OCI-LY7 (cell line): ENCODE measurements at places on chromosomes 6 and 20. TPM values are rescaled to one million over a fixed set of nuclear protein-coding genes. Genes with fewer than 3 reads are reported as not detected.

Gene ERVFRD-1
- not detected in 2 replicates for total RNA-seq

Gene ADGRG6
- not detected in 2 replicates for total RNA-seq

Gene OLIG3
- total RNA-seq: not detected in 2 replicates

Gene UST
- total RNA-seq: 3.4 and 4.1 TPM in 2 replicates

Gene APCDD1L
- not detected in 2 replicates for total RNA-seq

Gene SNAP91
- total RNA-seq: not detected in 2 replicates

Gene DNAH8
- total RNA-seq: not detected in 2 replicates

Gene PSORS1C1
- not detected in 2 replicates for total RNA-seq

Gene KHDC1
- 22.3 and 22.6 TPM in 2 replicates for total RNA-seq

Gene ID4
- 1.6 and 2.5 TPM in 2 replicates for total RNA-seq

Gene SLC22A16
- total RNA-seq: not detected in 2 replicates

Gene CNR1
- 246 and 247 TPM in 2 replicates for total RNA-seq

DNA sequence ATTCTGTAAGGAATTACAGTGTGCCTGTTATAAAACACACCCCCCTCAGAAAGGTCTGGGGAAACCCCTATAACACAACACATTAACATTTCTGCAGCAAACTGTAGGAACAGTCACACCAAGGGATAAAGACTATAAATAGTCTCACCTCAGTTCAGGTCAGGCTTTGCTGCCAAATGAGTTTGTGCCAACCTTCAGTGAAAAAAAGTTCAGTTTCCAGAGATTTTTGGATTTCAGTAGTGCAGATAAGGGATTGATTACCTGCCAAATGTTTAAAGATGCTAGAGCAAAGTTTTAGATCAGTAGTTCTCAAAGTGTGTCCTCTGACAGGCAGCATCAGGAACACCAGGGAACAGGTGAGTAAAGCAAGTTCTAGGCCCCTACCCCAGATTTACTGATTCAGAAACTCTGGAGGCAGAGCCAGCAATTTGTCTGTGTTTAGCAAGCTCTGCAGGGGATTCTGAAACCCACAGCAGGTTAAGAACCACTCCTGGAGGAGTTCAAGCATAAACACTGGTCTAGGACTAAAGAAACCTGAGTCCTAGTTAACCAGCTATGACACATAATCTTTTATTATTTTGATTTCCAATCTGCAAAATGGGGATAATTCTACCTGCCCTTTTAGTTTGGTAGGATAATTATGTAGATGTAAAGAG, 111.0 kb downstream of the RCAN2 start:
- DNase-seq: no peak

DNA sequence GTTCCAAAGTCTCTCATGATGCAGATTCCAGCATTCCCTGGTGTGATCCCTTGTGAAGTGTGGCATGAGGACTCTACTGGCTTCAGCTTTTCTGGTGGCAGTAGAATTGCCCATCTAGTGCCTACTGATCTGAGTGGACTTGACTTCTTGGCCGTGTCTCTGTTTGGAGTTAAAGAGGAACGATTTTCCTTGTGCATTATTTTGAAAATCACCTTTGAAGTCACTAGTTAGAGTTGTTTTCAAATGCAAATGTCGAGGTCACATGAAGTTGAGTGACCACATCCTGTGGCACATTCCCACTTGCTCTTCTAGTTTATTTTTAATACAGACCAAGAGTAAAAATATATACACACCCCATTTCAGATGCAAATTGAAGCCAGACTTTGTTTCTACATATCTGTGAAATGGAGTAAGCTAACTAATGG, 270.7 kb upstream of the TAB2 start:
- DNase-seq: peak; percentile 45

- DNase-seq: no peak
These were observed 1.7 kb downstream of the UNC5CL start for GRCh38 chr6:41037107-41037900.

DNA sequence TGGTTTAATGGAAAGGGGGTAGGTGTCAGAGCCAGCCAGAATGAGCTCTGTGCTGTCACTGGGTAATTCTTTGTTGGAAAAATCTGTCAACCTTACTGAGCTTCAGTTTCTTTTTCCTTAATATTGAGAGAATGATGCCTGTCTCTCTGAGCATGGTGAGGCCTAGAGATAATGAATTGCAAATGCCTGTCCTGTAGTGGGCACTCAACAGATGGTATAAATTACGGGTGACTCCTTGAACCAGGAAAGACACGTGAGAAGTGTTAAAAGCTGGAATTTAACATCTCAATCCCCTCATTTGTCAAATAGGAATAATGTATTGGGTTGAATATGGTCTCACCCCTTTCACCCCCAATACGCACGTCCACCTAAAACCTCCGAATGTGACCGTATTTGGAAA, 74.9 kb downstream of the ADTRP start:
- DNase-seq: no peak

GRCh38 chr20:61770113-61770585, 295.5 kb downstream of the TAF4 start:
- DNase-seq: no peak

GRCh38 chr6:25369433-25370177, 90.4 kb downstream of the CARMIL1 start:
- peak; percentile 59 for DNase-seq

GRCh38 chr20:26243731-26244130, 547.1 kb upstream of the ZNF337 start:
- no peak for DNase-seq

DNA sequence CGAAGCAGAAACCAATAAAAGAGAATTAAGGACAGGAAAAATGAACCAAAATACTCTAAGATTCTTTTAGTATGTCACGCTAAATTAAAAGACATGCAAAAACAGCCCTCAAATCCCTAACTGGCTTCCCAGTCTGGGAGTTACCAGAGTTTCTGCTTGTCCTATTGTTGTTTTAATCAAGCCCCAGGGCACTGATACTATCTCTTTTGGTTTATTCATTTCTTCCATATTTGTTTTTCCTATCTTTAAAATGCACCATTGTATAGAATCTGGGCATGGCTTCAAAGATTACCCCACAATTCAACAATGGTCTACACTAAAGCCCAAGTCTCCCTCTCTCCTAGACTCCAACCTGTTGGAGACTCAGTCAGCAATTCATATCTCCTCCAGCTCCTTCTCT, 169.1 kb downstream of the MYLK4 start:
- DNase-seq: no peak

- DNase-seq: no peak
These were observed 603.9 kb upstream of the SLC35B3 start for GRCh38 chr6:9039258-9039657.

GRCh38 chr6:22529866-22530265, 39.5 kb upstream of the HDGFL1 start:
- no peak for DNase-seq

- no peak for DNase-seq
These were observed 17.2 kb downstream of the SCUBE3 start for GRCh38 chr6:35230950-35231349.

- DNase-seq: no peak
These were observed 849 bp downstream of the GSTA4 start for GRCh38 chr6:52994031-52994838.

DNA sequence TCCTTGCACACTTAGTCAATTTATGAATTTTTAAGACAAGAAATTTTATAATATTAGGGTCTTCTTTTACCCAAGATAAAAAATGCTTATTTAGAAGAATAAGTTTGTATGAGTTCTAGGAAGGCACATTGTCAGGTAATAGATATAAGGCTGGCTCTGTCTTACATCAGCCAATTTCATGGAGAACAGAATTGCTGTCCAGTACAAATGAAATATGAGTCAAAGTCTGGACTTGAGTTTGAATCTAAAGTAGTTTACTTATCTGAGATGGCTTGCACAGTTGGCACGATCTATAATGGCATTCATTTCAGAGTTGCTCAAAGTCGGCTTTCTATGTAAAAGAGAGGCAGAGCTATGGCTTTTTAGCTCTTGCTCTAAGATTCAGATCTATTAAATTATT, 228.2 kb downstream of the KCNQ5 start:
- no peak for DNase-seq

GRCh38 chr6:151285122-151285521, 45.4 kb downstream of the AKAP12 start:
- no peak for DNase-seq

DNA sequence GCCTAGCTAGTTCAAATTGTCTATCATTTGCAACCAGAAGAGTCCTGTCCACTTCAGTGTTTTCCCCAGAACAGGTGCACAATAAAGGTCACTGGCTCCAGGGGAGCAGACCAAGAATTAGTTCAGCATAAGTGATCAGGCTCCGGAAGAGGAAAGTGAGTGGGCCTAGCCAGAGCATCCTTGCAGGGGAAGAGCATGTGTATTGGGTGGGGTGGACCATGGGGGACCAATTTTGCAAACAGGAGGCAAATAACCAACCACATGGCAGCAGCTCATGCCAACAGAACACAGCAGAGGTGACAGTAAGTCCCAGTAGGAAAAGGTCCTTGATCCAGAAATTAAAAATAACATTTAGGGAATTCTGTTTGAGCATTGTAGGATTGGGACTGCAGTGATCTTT, 43.2 kb upstream of the CNR1 start:
- DNase-seq: no peak

GRCh38 chr20:33814238-33814712, 3.1 kb downstream of the CHMP4B start:
- DNase-seq: no peak

DNA sequence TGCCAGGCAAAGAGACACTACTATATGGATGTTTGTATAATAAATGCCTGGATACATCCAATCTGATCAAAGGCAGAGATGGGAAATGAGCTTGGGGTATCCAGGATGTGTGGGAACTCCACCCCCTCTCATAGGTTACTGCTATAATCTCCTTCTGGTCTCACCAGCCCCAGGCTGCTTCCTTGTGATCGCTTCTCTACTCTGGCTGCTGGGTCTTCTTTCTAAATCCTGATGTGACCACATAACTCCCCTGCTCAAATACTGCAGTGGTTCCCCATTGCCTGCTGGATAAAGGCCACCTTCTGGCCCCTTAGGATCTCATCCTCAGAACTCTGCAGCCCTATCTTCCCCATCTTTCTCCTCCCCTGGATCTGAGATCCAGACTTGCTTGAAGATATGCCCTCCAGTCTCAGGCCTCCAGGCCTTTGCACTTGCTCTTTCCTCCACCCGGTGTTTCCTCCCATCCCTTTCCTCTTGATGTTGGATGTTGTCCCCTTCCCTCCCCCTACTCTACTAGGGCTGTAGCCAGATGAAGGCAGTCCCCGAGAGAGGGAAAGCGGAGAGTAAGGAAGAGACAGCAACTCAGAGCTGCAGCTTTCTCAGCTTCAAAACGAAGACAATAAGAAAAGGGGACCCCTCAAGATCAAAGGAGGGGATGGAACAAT, 828 bp upstream of the XKR7 start:
- DNase-seq: no peak

GRCh38 chr20:30513050-30513628, 744.3 kb upstream of the DEFB115 start:
- DNase-seq: no peak

- peak; percentile 44 for DNase-seq
These were observed 218.2 kb downstream of the BMP7 start for GRCh38 chr20:57048027-57048869.

GRCh38 chr6:163620670-163621330, 206.3 kb downstream of the QKI start:
- peak; percentile 64 for DNase-seq

- peak; percentile 43 for DNase-seq
These were observed 48.0 kb downstream of the TMEM170B start for GRCh38 chr6:11585426-11586016.

GRCh38 chr6:163404825-163405265, 9.7 kb upstream of the QKI start:
- no peak for DNase-seq

GRCh38 chr20:44909872-44910689, at the start of gene PABPC1L:
PABPC1L (plus strand) TSS chr20:44910060; CDS start chr20:44910144, 84 bp downstream.
- peak; percentile 90 for DNase-seq

DNA sequence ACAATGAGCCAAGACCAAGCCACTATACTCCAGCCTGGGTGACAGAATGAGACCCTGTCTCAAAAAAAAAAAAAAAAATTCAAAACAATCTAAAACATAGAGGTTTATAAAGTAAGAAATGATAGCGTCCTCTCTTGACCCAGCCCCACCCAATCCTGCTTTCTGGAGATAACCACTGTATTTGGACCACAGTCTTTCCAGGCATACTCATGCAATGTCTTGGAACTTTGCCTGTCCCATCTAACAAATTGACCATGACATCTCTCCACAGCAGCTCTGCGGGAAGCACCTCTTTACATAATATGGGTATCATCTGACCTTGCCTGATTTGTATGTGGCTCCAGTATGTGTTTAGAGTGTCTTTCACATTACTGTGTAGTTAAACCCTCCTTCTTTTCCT, 9.1 kb upstream of the SHLD1 start:
- no peak for DNase-seq
